ENCODE measurements at places on chromosomes 1 and 21.

GRCh38 chr1:70038025-70038424 is 167.4 kb downstream of the LRRC40 start:
- no peak for DNase-seq

DNA sequence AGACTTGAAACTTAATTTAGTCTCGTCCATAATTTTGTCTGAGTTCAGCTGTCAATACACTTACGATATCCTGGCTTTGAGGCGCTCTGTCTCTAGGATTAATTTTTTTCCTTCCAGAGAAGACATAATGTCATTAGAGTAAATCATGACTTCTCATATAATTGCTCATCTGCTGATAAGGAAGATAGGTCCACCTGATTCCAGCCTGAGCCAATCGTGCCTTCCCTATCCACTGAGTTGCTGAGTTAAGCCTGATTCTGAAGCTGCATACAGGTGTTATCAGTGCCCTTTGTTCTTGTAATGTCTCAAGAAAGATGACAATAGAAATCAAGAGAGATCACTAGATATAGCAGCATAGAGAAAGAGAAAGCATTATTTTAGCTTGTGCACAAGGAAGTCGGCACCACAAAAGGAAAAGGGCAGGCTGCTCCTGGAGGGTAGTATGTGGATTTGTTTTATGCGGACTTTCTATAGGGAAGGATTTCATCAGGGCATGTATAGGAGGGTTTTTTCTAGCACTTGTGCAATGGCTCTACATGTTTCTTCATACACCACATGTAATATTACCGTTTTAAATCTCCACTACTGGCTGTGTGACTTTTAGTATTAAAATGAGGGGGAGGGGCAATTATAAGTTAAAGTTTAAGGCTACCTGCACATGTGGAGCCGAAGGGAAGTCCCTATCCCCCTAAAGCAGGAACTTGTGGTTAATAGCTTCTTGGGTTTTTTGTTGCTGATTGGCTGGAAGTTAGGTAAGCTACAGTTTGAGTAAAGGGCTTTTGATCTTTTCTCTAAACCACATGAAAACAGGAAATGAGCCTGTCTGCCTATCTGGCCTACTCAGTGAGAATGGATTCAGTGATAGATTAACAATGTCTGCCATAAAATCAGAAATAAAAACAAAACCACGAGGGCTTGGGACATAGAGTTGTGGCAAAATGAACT is 133.4 kb downstream of the PLPPR5 start:
- no peak for DNase-seq

- no peak for DNase-seq
These were observed 70.6 kb downstream of the RGS2 start for GRCh38 chr1:192879406-192879805.

DNA sequence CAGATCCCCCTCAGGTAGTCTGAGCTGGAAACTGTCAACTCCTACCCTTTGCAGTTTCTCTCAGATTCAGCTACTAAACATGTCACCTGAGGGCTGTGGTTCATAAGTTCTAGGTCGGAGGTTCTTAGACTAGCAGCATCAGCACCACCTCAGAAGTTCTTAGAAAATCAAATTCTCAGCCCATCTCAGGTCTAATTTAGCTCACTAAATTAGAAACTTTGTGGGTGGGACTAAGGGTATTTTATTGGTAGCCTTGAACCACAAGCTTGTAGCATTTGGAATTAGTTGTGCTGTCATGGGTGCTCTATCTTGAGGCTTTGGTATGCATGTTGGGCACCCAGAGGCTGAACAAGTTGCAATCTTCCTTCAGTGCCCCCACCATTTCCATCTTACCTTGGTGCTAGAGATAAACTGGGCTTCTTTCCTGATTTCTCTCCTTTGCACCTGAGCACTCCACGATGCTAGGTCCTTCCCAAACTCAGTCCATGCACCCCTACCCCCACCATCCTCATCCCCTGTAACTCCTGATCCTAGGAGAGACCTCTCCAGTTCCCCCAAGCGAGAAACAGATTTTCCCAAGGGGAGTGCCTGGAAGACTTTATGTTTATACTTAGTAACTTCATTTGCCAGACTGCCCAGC is 54.2 kb downstream of the S1PR1 start:
- no peak for DNase-seq

DNA sequence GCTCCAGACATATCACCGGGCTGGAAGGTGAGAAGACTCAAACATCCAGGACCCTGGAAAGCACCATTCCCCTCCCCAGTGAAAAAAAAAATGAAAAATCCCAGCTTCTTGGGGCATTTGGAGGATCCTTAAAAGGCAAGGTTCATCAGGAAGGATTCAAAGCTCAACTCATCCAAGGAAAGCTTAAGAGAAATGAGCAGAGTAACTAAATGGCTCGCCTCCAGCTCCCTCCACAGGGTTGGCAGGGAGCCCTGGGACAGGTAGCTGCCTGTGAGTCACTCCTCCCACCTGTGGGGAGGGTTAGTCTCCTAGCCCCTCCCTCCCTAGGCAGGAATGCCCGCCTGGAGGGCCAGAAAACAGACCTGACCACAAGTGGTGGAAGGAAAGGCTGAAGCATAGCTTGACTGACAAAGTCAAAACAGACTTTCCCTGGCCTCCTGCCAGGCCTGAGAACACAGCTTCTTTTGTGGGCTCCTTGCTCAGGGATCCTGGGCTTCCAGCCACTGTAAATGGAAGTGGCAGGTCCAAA is 712 bp upstream of the LAMB3 start:
- DNase-seq, result peak; percentile 66

DNA sequence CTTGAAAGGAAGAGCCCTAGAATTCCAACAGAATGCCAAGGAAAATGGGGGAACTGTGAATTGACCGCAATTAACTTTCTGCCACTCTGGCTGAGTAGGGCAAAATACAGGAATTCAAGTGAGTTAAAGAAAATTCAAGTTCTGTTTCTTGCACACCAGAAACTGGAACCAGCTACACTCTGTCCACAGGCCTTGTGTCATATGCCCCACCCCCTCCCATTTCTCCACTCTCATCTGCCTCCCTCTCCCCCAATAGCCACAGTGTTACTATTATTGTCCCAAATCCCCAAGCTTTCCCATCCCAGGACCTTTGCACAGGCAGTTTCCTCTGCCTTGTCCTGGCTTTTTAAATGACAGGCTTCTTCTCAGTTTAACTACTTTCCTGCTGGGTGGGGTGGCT is 4.3 kb upstream of the STK40 start:
- no peak for DNase-seq

DNA sequence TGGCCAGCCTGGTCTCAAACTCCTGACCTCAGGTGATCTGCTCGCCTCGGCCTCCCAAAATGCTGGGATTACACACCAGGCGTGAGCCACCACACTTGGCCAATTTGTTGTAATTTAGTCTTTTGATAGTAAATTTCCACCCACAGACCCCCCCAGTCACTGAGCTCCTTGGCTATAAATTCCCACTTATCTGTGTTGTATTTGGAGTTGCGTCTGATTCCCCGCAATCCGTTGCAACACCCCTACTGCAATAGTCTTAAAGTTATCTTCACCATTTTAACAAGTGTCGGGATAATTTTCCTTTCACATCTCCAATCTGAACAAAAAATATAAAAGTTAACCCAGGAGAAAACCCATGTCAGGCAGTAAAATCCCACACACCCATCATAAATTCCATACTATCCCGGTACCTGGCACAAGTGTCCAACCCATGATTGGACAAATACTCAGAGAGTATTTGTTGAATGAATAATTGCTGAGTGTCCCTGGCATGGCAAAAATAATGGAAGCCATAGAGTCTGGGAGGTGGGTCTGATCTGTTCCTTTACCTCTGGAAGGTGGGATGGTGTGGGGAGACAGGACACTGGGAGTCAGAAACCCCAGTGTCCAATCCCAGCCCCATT is 9.3 kb upstream of the CNR2 start:
- no peak for DNase-seq

DNA sequence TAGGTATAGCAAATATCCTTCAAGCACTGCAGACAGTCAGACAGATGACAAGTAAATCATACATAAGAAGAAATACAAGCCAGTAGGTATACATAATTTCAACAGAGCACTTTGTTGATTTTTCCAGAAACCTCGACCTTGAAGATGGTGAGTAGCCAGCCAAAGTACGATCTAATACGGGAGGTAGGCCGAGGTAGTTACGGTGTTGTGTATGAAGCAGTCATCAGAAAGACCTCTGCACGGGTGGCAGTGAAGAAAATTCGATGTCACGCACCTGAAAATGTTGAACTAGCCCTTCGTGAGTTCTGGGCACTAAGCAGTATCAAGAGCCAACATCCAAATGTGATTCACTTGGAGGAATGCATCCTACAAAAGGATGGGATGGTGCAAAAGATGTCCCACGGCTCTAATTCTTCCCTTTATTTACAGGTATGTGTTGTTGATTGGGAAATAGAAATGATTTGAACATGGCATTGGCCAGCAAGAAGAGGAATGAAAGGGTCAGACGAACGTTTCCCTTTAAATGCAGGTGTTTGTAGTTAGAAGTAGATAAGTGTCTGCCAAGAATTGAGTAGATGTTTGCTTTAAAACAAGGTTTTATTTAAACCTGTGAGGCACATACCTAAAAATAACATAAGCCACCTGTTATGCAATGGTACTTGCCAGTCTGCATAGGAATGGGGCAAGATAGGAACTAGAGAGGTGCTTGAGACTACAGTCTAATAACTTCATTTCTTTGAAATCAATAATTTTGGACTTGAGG is 2.7 kb downstream of the PDIK1L start:
- no peak for DNase-seq

DNA sequence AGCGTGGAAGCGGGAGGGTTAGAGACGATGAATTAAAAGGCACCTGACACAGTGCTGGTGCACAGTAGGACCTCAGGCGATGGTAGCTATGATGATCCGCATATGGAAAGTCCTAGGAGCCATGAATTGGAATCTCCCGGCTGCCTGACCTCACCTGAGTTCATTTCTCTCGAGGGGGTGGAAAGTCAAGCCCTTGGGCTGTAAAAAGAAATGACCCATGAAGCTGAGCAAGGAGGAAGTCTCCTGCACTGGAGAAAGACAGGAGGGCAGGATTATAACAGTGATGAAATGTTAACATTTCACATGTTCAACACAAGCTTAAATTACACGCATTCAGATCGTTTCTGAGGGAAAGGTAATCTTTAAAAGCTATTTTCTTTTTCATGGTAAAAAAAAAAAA is 481.2 kb downstream of the MATN1 start:
- no peak for DNase-seq

- DNase-seq, result no peak
These were observed 428 bp upstream of the ZNF678 start for GRCh38 chr1:227562933-227563323.

- no peak for DNase-seq
These were observed 32.4 kb downstream of the SLAMF1 start for GRCh38 chr1:160614410-160614809.

DNA sequence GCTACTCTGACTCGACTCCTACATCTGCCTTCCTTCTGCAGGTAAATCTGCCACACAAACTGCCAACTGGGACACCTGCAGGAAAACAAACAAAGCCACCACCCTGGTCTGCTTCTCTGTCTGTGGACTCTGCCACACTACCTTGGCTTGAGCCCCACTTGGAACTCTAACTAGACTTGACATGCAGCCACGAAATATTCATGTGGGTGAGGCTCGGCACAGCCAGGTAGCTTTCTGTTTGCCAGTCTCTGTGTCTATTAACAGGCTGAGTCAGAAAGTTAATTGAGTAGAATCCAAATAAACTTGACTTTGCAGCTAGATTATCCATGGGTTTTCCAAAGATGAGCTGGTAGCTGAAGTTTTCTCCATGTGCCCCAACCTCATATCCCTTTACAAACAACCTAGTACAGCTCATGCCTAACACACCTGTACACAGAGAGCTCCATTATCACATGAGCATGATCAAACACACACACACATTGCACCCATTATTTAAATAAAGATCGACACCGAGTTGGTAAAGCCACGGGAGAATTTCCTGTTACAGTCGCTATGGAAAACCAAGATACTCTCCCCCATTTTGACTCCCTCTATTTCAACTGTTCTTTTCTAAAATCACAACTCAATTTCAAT is 808 bp downstream of the C1orf116 start:
- DNase-seq, result no peak

Data from ovary (tissue), 10 donors.